ENCODE measurements at places on chromosomes 6 and 20.

- DNase-seq, result no peak
These were observed 381.6 kb downstream of the LAMA2 start for GRCh38 chr6:129264480-129265045.

DNA sequence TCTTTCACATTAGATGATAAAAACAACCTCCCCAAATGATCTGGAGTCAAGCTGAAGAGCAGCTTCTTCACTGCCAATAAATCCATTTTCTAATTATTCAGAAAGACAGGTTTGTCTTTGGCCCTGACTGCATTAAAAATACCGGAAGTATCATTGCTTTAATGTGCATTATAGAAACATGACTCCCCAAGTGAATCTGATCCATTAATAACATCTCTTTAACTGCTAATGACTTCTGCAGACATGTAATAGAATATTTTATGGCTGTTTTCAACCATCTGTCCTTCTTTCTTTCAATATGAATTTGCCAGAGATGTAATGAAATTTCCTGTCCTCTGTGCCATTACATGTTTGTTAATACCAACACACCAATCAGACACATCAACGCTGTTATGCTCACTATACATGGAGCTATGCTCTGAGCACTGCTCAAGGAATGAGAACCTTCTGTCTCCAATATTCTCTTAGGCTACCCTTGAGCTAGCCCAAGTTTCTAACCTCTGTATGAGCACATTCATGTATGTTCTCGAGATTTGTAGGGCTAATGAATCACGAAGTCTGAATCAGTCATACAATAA is 87.8 kb downstream of the LYRM4 start:
- no peak for DNase-seq

GRCh38 chr6:75178757-75179156 is 27.1 kb downstream of the COL12A1 start:
- DNase-seq, result no peak

GRCh38 chr6:3808759-3809514 is 40.2 kb upstream of the FAM50B start:
- DNase-seq, result no peak

GRCh38 chr20:31474758-31475427 is at the start of the genes DEFB124 and REM1:
Gene DEFB124, minus strand, starts transcription at chr20:31475127. Its CDS starts 2,114 bp downstream, at chr20:31473013.
Gene REM1, plus strand, starts transcription at chr20:31475288. Its CDS starts 1,158 bp downstream, at chr20:31476446.
- no peak for DNase-seq

GRCh38 chr6:16567071-16567470 is 194.2 kb downstream of the ATXN1 start:
- no peak for DNase-seq

GRCh38 chr6:156940221-156940620 is 163.0 kb downstream of the ARID1B start:
- no peak for DNase-seq

- peak; percentile 11 for DNase-seq
These were observed 22.7 kb upstream of the NTSR1 start for GRCh38 chr20:62685781-62686555.

DNA sequence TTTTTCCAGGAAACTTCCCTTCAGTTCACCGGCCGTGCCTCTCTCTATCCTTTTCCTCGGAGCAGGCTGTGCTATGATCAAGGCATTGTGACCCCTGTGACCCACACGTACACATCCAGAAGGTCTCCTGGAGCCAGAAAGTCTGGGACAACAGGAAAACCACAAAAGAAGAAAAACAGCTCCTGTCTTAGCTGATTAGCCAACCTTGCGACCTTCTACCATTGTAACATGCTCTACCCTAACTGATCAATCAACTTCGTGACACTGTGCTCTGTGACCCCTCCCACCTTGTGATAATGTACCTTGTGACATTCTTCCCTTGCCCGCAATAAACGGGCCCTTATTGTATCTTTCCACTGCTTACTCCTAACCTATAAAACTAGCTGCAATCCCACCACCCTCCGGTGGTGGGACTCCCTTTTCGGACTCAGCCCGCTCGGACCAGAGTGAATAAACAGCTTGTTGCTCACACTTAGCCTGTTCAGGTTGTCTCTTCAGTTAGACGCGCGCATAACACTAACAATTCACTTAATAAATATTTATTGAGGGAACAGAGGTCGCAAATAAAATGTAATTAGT is 24.2 kb downstream of the ZNF311 start:
- no peak for DNase-seq

DNA sequence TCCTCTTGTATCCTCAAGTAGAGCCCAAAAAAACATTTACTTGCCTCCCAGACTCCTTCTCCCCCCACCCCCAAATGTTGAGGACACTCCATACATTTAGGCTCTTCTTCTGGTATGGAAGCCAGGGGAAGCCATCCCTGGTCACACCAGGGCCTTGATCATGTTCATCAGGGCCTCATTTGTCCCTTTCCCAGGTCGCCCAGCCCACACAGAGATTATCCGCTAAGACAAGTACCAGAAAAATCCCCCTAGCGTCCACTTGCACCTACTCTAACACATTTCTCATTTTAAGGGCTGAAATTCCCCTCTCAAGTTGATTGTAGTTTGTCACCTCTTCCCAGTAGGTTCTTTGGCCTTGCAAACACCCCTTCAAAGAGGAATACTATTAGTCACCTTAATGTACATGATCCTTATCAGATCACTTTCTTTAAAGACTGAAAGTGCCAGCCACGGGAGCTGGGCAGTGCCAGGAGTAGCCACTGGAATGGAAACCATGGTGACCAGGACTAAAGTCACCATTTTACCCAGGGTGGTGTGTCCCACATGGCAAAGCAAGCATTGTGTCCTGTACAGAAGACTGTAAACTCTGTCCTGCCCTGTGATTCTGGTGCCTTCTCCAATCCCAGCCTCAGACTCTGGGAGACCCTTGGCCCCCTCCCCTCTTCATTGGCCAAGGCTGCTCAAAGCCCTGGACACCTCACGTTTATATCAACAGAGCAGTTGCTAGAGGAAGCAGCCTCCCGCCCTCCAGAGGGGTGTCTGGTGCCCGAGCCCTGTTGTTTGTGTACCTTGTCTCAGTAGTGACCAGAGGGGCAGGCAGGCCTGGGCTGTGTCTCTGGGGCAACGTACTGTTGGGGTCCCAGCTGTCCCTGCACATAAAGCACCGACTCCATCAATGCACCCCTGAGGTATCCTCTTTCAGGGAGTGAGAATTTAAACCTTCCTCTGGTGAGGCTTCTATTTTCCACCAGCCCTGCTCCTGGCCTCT is 5.0 kb upstream of the APOBEC2 start:
- DNase-seq, result no peak

- no peak for DNase-seq
These were observed 40.7 kb upstream of the EXOC2 start for GRCh38 chr6:733431-734219.

- no peak for DNase-seq
These were observed 37.8 kb downstream of the NCOA7 start for GRCh38 chr6:125828476-125829039.

DNA sequence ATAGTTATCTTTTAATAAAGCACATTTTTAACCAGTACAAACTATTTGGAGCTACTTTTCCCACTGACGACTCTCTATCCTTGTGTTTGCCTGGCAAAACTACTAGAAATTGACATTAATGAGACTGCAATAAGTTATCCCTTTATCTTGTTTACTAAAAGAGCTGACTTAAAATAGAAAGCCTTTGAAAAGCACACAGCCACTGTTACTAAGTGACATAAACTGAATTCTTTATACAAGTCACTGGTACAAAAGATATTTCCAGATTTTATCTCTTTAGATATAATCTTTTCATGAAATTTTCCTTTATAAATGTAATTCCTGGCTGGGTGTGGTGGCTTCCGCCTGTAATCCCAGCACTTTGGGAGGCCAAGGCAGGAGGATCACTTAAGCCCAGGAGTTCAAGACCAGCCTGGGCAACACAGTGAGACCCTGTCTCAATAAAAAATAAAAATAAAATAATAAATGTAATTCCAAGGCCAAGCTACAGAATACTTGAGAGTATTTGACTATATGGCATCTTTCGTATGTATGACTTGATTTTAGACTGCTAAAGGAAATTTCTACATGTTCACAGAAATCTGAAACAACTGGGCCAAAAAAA is 9.5 kb downstream of the MBOAT1 start:
- DNase-seq, result no peak

- no peak for DNase-seq
These were observed 308.2 kb upstream of the SGK1 start for GRCh38 chr6:134626086-134626485.

DNA sequence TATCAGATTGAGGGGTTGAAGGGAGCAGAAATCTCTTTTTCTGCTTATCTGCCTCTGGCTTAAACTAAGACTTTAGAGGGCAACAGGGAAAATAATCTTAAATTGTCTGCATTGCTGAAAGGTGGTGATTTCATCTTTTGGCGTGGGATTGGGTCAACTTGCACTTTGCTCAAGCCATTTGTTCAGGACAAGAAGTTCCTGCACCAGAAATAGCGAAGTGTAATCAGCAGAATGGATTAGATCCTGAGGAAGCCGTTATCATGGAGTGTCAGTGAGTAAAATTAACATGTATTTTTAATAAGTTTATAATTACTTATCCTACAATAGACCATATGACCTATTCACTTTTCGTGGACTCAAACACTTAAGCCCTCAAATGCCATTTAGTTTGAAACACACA is 249.3 kb downstream of the CD83 start:
- no peak for DNase-seq

DNA sequence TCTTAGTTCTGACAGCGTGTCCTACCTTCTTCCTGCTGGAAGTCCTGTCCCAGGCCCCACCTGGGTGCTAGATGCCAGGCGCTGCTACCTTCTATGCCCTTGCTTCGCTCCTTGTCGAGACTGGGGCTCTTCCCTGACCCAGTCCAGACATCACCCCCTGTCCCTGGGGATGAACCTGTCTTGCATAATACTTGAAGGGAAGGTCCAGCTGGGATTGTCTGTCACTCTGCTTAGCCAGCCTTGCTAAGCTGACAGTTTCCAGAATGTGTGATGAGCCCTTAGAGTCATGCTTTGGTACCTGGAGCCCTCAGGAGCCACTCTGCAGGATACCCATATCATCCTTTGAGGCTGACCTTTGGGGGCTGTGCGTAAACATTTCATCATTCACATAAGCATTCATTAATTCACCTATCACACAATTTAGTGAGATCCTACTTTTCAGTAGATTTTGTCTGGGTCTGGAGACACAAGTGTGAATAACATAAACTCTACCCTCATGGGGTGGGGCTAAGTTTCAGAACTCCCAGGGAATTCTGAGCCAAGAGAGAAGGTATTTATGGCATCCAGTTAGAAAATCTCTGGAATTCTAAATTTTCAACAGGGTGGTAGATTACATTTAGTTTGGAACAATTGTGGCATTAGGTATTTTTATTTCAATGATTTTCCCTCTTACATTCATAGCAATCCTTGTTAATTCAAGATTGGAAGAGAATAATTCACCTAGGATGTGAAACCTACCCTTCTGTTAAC is 151.1 kb upstream of the HDAC2 start:
- no peak for DNase-seq

- DNase-seq, result no peak
These were observed 124.9 kb downstream of the NKAIN2 start for GRCh38 chr6:123928529-123928928.

- DNase-seq, result no peak
These were observed 186.8 kb downstream of the ARID1B start for GRCh38 chr6:156963712-156964700.

GRCh38 chr6:117605169-117605826 is 3.0 kb upstream of the GOPC start:
- no peak for DNase-seq

- DNase-seq, result no peak
These were observed 100.5 kb downstream of the ERMARD start for GRCh38 chr6:169851641-169852503.

DNA sequence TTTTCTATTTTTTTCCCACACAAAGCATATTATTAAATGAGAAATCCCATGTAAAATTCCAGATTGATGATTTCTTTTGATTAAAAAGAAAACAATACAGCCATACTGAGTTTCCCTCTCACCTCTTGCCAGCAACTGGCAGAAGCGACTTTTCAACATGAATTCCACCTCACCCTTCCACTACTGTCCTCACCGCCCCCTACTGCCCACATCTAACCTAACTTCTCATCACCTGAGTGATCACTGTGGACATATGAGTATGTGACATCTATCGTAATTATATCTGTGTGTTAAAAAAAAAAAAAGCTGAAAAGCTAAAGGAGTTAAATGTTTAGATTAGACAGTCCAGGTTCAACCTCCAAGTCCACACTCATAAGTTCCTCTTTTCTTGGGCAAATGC is 528.6 kb downstream of the PRKN start:
- no peak for DNase-seq

- no peak for DNase-seq
These were observed 901 bp downstream of the CEP57L1 start for GRCh38 chr6:109096208-109096607.

DNA sequence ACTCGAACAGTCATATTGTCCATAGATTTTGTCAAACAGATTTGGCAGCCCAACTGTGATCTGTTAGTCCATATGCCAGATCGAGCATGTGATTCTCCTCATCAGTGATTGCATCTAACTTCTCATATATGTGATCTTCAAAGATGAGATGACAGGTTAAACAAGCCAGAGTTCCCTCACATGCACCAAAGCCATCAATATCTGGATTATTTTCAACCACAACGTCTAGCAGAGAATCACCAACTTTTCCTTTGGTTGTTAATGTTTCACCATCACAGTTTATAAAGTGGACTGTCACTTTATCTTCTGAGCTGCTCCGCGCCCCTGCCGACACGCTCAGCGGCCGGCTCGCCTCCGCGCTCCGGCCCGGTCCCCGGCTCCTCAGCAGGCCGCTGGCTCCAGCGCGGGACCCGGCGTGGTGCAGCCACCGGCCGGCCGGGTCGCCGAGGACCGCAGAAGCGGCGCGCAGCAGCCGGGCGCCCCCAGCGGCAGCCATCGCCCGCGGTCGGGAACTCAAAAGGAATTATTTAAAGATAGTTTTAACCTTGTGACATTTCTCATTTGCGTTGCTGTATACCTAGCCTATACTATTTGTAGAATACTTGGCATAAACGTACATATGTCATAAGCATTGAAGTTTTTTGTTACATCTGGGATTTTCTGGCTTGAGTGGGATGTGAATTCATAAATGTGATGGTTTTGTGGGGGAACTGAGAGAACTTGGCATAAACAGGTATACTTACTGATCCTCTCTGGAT is 40.1 kb upstream of the DYNLRB1 start:
- DNase-seq, result no peak

GRCh38 chr6:155493694-155494143 is 38.1 kb upstream of the NOX3 start:
- no peak for DNase-seq

DNA sequence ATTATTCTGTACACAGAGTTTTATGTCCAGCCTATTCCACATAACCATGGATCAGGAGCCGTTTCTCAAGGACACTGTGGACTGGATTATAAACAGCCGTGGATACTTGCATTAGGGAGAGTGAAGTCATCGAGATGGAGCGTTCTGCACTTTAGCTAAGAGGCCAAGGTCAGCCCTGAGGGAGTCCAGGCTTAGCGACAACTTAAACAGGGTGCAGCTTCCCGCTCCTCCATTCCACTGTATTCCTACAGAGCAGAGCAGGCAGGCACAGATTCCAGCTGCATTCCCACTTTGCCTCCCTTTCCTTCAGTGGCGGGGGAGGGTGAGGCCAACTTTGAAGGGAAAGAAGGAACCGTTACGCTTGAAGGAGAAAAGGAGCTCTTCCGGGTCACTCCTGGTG is 59.5 kb downstream of the RAMACL start:
- no peak for DNase-seq
